ENCODE measurements at places on chromosomes 3 and 15.

DNA sequence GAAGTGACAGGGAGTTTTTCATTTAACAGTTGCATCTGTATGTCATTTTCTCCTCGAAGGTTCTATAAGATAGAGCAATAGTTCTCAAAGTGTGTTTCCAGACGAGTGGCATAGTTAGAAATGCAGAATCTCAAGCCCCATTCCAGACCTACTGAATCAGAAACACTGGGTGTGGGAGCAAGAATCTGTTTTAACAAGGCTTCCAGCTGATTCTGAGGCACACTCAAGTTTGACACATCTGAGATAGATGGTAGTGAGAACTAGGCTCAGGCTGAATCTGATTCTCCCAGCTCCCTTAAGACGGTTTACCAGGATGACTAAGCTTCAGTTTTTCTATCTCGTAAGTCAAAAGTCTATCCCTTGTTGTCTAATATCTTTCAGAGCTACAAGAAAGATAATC lies 159.8 kb upstream of the NUDT16 start:
- peak; percentile 83 for DNase-seq

GRCh38 chr15:91021516-91022074 lies 799 bp downstream of the VPS33B start:
- peak; percentile 28 for DNase-seq

GRCh38 chr3:16704941-16705340 lies 99.7 kb upstream of the DAZL start:
- DNase-seq: no peak

GRCh38 chr3:138724443-138724842 lies 110.3 kb downstream of the PIK3CB start:
- no peak for DNase-seq

DNA sequence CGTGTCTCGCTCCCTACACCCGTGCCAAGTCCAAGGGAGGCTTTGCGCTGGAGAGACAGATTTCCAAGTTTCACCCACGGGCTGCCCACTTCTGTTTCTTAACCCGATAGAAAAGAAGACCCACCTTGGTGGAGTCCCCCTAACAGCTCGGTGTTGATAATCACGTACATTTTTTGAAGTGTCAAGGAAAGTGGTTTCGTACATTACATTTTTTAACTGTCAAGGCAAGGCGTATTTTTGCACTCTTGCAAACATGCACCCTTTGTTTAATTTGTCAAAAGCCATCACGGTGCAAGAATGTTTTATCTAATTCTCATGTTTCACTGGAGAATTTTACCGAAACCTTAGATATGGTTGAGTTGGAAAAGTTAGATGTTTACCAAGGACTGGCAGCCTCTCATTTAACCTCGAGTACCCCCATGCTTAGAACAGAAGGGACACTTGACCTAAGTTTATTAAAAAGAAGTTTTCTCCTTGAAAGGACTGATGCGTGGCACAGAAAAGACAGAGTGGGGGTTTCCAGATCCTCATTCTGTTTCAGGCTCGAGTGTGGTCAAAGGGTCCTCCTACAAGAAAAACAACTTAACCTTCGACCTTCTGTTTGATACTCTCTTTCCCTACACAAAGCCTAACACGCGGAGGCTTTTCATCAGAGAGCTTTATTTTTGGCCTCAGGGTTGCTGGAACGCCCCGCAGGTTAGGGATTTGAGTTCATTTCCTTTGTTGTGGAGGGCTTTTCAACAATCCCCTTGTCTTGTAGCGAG lies 882 bp downstream of the GXYLT2 start:
- DNase-seq: no peak

GRCh38 chr3:81500039-81500438 lies 261.4 kb downstream of the GBE1 start:
- DNase-seq: no peak

GRCh38 chr15:97909291-97909891 lies 51.1 kb upstream of the ARRDC4 start:
- DNase-seq: peak; percentile 48

DNA sequence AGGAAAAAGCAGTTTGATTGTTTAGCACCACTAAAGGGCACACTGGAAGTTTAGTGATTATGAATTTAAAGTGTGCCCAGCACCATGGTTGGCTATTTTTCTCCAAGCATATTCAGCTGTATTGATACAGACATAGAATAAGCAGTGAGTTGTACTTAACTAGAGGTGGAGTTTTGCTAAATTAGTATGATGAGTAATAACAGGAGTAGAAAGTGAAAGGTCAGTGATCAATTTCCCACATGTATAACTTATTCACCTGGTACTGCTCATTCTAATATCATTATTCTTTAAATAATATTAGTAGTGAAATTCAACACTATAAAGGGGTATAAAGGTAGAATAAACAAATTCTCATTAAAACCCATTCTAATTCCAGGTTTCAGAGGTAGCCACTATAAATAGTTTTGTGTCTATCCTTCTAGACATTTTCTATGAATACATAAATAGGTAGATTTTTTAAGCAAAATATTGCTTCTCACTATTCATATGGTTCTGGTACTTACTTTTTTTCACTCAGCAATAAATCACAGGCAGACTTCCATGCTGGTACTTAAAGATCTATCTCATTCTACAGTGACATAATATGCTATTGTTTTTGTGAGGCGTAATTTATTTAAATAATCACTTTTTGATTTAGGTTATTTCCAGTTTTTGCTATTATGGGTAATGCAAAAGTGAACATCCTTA lies 732.9 kb downstream of the VGLL3 start:
- no peak for DNase-seq

GRCh38 chr15:26261413-26261812 lies 398.3 kb upstream of the ATP10A start:
- DNase-seq: no peak

DNA sequence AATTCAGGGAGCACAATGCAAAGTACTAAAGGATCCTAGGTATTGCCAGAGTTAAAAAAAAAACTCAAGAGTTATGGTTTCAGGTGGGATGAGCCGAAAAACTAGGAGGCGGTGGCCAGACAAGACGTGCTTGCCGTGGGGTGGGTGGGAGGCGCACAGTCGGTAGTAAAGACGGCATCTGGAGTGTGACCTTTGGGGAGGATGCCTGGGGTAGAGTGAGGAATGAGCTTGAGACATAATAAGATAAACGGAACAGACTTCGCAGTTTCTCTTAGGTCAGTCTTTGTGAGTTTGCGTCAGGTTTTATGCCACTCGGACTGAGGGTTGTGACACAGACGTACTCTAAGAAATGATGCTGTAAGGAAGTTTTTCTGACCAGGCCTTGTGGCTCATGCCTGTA lies 139.6 kb downstream of the LRRK1 start:
- DNase-seq: no peak

DNA sequence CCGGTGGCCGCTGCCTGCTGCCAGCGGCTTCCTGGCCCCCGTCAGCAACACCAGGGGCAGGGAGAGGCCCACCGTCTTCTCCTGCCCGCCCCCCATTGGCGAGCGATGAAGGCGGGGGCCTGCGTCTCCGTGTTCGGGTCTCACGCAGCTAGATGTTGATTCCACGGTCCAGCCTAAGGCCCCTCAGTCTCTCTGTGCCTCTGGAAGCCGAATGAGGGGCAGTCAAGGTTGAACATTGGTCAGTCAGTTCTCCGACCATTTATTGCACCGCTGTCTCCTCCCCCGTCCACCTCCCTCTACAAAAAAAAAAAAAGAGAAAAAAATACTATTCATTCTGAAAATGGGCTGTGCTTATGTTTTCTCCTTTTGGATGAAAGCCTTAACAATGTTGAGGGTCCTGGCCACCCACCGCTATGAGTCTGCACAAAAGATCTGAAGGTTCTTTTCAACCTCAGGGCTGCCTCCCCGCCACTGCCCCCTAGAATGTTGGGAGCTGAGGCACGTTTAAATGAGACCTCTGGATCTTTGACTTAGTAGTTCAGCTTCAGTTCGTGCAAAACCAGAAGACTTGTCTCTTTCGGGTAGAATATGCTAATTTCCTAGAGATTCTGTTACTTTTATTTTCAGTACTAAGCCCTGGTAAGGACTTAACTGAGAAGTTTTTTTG lies 736 bp downstream of the IREB2 start:
- no peak for DNase-seq

GRCh38 chr3:10513306-10513705 lies 7.9 kb upstream of the ATP2B2 start:
- no peak for DNase-seq

- DNase-seq: no peak
Observed at GRCh38 chr3:5166846-5167245, 20.7 kb upstream of the EDEM1 start.

DNA sequence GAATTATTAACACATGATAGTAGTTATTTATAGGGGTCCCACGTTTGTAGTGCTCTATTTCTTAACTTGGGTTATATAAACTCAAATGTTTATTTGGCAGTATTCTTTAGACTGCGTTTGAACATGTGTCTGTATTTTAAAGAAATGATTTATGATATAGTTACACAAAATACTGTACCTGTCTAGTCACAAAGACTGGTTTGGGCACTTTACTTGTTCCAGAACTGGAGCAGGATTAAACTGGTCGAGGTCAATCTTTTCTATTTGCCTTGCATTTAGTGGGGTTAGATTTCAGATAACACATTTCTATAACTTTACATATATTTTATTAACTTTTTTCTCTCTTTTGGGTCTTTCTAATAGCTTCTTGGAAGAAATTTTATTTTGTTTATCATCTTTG lies 39.5 kb downstream of the HACD3 start:
- no peak for DNase-seq

- DNase-seq: no peak
Observed at GRCh38 chr3:186843039-186843432, 526 bp downstream of the ADIPOQ start.

DNA sequence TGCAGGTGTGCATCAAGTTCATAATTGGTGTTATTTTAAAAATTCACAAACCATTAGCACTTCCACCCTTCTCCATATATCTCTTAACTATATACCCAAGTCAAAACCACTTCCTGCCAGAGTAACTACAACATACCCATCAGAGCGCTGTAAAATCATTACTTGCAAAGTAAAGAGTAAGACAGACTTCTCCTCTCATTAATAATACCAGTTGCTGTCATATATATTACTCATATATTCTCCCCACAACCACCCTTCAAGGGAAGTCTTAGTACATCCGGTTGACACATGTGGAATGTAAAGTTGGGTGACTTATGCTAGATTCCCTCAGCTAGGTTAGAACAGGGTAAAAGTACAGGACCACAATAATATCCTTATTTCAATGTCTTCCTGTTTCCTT lies 5.6 kb downstream of the TERC start:
- peak; percentile 90 for DNase-seq

DNA sequence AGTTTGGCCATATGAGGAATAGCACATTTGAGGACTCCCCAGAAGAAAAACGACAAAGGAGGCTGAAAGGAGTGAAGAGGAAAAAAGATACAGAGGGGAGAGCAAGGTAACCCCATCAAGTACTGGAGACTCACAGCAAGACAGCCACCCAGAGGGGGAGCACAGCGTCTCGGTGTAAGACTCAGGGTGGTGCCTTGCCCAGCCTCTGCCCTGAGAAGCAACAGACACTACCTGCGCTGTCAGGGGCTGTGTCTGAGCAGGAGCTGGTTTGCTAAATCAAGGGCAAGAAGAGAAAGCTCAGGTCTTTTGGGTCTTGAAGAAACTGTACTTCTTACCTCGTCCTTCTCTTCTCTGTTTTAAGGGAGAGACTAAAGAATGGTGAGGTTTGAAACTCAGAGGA lies 27.9 kb downstream of the FBXO45 start:
- no peak for DNase-seq

DNA sequence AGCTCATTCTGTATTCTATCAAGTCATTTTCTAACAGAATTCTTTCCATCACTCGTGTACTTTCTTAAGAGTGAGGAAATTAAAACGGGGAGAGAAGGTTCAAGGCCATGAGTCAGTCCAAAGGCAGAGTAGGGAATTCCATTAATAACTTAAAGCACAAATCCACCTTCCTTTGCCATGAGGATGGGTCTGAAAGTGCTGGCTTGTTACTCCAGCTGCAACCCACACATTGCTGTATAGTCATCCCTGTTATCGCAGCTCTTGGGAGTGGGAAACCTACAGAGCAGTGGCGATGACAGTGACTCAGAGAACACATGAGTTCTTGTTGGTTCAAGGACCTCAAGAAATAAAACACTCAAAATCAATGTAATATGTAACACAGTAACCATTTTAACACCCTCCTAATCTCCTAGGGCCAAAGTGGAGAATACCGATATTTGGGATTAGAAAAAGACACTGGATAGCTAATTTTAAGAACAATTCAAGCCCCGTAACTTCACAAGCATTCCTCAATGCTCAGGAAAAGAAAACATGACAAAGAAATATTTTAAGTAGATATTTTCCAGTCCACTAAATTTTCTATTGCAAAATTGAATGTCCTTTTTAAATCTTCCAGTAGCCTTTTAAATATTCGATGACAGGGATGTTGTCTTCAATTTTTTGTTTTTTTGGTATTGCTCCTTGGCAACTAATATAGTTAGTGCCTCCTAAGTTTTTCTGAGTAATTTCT lies 179.9 kb upstream of the THBS1 start:
- peak; percentile 28 for DNase-seq

GRCh38 chr3:47901280-47901833 lies 98.4 kb downstream of the DHX30 start:
- no peak for DNase-seq
